ENCODE measurements at places on chromosomes 1 and 21.
A peak's percentile ranks its signal among the peaks of the same experiment; 100 is the strongest.

GRCh38 chr1:22123071-22123390, 19.9 kb downstream of the WNT4 start:
- peaks cover 25% of the 10 kb centered on the region for H3K36me3 ChIP-seq
- DNase-seq: no peak
- no peak overlapping the region for H3K27ac ChIP-seq
- no peaks in the 10 kb centered on the region for H3K27me3 ChIP-seq

DNA sequence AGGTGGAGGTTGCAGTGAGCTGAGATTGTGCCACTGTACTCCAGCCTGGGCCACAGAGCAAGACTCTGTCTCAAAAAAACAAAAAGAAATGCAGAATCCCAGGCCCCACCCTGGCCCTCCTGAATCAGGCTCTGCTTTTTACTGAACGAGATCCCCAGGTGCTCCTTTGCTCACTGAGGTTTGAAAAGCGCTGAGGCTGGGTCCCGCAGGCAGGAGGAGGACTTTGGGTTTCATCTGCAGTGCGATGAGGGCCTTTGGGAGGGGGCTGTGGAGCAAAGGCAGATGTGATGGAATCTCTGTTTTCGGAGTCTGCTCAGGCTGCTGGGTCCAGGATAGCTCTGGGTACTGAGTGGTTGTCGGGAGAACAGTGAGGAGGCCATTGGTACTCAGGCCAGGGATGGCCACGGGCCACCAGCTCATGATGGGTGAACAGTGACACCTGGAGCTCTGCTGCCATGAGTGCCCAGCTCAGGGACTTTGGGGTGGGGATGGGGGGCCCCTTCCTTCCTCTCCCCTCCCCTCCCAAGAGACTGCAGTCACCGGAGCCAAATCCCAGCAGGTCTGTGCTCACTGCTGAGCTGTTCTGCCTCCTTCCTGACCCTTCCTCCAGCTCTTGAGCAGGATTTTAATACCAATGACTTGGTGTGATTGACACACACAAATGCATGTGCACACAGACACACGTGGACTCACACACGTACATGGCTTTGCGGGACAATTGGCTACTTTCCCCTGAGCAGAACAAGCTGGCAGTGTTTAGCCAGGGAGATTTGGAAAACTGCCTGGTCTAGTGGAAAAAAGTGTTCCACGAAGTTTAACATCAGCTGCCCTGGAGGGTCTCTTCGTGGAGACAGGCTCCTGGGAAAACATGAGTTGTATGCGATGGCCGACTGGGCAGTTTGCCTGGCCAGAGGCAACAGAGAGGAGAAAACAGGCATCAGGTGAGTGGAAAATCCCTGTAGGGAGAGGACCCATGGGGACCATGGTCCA, 3.6 kb upstream of the DHRS3 start:
- no peak overlapping the region for H3K27ac ChIP-seq
- no peak for DNase-seq
- H3K4me1 ChIP-seq: peaks cover 32% of the 10 kb centered on the region
- H3K36me3 ChIP-seq: no peaks in the 10 kb centered on the region
- no peak overlapping the region for H3K4me3 ChIP-seq
- H3K27me3 ChIP-seq: peaks cover 34% of the 10 kb centered on the region

- no peak for DNase-seq
- H3K36me3 ChIP-seq: no peaks in the 10 kb centered on the region
- H3K27ac ChIP-seq: no peak overlapping the region
- H3K4me3 ChIP-seq: no peak overlapping the region
- peaks cover 8% of the 10 kb centered on the region for H3K4me1 ChIP-seq
- peaks cover 16% of the 10 kb centered on the region for H3K27me3 ChIP-seq
These were observed 1.2 kb upstream of the ACOT11 start for GRCh38 chr1:54546651-54547401.

- no peak overlapping the region for H3K4me3 ChIP-seq
- no peak for DNase-seq
- H3K27ac ChIP-seq: no peak overlapping the region
These were observed 52.1 kb upstream of the AKT3 start for GRCh38 chr1:243902100-243902499.

DNA sequence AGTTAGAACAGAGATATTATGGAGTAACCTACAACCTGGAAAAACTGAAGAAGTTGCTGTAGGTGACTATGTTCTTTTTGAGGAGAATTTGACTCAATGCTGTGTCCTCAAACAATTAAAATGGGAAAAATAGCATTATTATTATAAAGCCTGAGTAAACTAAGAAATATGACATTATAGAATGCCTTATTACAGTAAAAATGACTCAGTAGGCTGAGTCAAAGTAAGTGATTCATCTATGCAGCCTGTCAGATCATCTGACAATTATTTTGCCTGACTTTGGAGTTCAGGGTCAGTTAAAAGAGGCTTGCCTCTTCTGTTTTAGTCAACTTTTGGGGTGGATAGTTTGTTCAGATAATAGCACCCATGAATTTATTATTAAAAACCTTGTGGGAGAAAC, 150.8 kb upstream of the PTGFR start:
- DNase-seq: no peak
- no peaks in the 10 kb centered on the region for H3K27me3 ChIP-seq
- no peak overlapping the region for H3K4me3 ChIP-seq
- H3K4me1 ChIP-seq: no peaks in the 10 kb centered on the region
- H3K27ac ChIP-seq: no peak overlapping the region
- no peaks in the 10 kb centered on the region for H3K36me3 ChIP-seq

DNA sequence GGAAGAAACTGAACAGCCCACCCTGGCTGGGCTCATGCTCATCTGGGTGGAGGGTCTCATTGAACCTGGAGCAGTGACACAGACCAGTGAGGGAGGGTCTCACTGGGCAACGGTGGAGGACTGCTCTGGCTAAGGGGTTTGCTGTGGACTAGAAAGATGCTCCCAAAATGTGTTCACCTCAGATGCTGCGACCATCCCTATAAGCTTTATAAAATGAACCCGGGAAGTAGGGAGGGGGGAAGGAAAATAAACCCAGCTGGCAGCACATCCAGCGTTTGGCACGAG, 34.5 kb upstream of the LBR start:
- DNase-seq: no peak
- no peak overlapping the region for H3K27ac ChIP-seq
- no peaks in the 10 kb centered on the region for H3K27me3 ChIP-seq
- peaks cover 21% of the 10 kb centered on the region for H3K4me1 ChIP-seq

GRCh38 chr1:217535601-217536377, 95.1 kb downstream of the GPATCH2 start:
- no peak for DNase-seq
- H3K4me1 ChIP-seq: no peaks in the 10 kb centered on the region
- no peak overlapping the region for H3K4me3 ChIP-seq
- H3K27me3 ChIP-seq: no peaks in the 10 kb centered on the region
- no peak overlapping the region for H3K27ac ChIP-seq

GRCh38 chr1:43056981-43057391, 98.3 kb upstream of the SLC2A1 start:
- peaks cover 8% of the 10 kb centered on the region for H3K27me3 ChIP-seq
- peaks cover 4% of the 10 kb centered on the region for H3K4me1 ChIP-seq
- no peak for DNase-seq
- H3K36me3 ChIP-seq: no peaks in the 10 kb centered on the region
- H3K27ac ChIP-seq: no peak overlapping the region
- no peak overlapping the region for H3K4me3 ChIP-seq

GRCh38 chr1:215911406-215911968, 344.4 kb downstream of the KCTD3 start:
- no peaks in the 10 kb centered on the region for H3K36me3 ChIP-seq
- H3K27ac ChIP-seq: no peak overlapping the region
- no peaks in the 10 kb centered on the region for H3K27me3 ChIP-seq
- H3K4me3 ChIP-seq: no peak overlapping the region
- DNase-seq: no peak
- H3K4me1 ChIP-seq: no peaks in the 10 kb centered on the region

GRCh38 chr1:53446051-53446450, 13.1 kb upstream of the DMRTB1 start:
- no peaks in the 10 kb centered on the region for H3K36me3 ChIP-seq
- peaks cover 14% of the 10 kb centered on the region for H3K27me3 ChIP-seq
- no peaks in the 10 kb centered on the region for H3K4me1 ChIP-seq
- DNase-seq: no peak

GRCh38 chr1:86156566-86157455, at the start of gene COL24A1:
Gene COL24A1, minus strand, starts transcription at chr1:86156772. Its CDS starts 376 bp downstream, at chr1:86156396.
- no peaks in the 10 kb centered on the region for H3K36me3 ChIP-seq
- H3K27me3 ChIP-seq: peaks cover 34% of the 10 kb centered on the region
- H3K27ac ChIP-seq: no peak within 1 kb of the TSS

DNA sequence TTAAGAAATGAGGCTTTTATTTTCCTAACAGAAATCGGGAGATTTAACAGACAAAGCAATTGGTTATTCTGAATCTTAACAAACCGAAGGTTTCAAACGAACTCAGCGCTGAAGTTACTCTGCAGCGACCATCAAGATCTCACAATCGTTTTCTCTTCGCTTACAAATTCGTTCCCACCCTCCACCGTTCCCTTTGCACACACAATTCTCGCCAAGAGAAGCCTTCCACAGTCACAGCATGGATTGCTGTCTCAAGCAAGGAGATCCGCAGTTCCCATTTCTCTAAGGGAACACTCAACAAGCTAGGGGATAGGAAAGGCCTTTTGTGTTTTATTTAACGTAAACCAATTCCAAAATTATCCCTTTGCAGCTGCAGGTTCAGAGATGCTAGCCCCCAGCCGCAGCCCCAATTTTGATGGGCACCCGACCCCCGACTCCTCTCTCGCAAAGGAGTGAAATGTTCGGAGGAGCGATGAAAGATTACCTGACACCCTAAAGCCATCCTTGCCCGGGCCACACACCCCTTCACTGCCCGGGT, 755 bp downstream of the FBXO42 start:
- DNase-seq: no peak
- H3K27ac ChIP-seq: peak overlapping the region; percentile 74
- H3K36me3 ChIP-seq: peaks cover 1% of the 10 kb centered on the region

DNA sequence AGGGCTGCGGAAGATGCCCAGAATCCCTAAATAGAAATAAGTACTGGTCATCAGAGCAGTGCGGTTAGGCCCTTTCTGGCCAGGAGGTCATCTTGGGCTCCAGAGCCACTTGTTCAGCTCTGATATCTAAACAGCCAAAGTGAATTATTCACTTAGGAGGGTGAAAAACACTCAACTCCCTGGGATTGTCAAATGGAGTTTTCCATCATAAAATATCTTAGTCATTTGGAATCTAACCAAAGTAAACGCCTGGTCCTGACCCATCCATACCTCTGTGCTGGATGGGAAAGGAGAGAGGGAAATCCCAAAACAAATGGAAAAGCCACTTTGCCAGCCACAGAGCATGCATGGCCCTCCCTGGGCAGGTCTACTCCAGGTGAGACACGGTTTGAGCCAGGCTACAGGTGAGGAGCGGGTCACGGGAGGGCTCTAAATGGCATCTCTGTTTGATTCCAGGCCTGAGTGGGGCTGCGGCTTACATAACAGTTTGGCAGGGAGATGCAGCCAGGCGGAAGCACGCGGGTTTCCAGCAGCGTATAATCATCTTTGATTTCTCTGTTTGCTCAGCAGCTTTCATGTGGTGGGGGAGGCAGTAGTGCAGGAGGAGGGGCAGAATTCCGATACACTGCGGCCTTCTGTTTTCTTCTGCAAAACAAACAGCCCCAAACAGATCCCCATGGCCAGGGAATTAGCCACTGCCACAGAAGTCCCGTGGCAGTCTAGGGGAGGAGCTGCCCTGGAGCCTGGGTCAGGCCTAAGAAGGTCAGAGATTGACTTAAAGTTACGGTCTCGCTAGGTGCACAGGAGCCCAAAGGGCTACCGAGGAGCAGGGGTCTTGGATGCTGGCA, 59.1 kb upstream of the ZNF648 start:
- no peak overlapping the region for H3K4me3 ChIP-seq
- no peak overlapping the region for H3K27ac ChIP-seq
- peaks cover 16% of the 10 kb centered on the region for H3K27me3 ChIP-seq
